Fibroblast of skin of left biceps (primary cell): ENCODE measurements at places on chromosomes 12 and 14.

- no peak for DNase-seq
Measured at GRCh38 chr12:77060883-77061240, 4.5 kb downstream of the E2F7 start.

- no peak for DNase-seq
Measured at GRCh38 chr12:98644433-98644711, 216 bp downstream of the IKBIP start.

GRCh38 chr14:89000007-89000942 is 175.8 kb downstream of the TTC8 start:
- peak; percentile 95 for DNase-seq

- DNase-seq = no peak
Measured at GRCh38 chr12:3945671-3946070, 72.5 kb upstream of the PARP11 start.

DNA sequence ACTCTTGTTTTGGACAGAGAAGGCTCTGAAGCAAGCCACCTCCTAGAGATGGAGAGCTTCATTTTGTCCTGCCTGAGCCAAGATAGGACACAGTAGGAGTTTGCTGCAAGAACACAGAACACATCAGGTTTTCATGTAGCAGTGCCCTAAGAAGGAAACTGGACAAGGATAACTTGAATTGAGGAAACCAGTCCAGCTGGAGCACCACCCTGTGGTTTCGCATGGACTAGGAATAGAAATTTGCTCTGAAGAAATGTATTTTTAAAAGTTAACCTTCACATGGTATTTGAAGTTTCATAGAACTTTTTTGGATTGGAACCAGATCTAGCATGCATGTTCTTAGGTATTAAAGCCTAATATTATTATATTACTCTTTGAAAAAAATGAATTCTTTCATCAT is 68.8 kb downstream of the RERG start:
- no peak for DNase-seq

DNA sequence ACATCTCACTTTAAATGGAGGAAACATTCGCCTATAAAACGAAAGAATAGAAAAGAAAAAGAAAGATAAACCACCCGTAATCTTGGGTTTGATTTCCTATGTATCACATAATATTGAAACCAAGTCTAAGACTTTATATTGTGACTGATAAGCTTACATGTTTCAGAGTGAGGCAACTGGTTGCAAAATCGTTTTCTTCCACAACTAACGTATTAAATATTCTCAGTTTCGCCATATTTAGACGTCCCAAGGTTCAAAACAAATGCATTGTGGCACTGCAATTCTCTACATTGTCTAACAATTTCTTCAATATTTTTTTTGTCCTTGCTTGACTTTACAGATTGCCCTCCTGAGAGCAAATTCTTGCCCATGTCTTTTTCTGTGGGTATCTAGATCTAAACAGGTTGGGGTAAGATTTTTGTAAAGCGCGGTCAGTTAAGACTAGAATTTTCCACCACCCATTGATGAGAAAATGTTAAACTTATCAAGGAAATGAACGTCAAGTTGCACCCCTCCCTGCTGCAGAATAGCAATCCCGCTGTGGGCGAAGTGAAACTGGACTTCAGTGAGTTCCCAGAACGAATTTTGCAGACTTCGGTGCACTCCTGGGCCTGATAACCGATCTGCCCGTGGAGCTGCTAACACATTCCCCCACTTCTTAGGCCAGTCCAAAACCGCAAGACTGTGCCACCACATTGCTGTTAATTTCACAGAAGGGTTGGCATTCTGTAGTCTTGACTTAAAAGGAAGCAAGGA is 2.7 kb downstream of the TBX3 start:
- DNase-seq = no peak
